ENCODE measurements at places on chromosomes 7 and 10. TPM values are rescaled to one million over a fixed set of nuclear protein-coding genes. Genes with fewer than 3 reads are reported as not detected.

The FOXI2 gene
- not detected for total RNA-seq

GRCh38 chr7:135194494-135195095 is 16.7 kb downstream of the WDR91 start:
- DNase-seq, result peak; percentile 41

GRCh38 chr10:43754569-43755260 is 106.0 kb upstream of the ZNF32 start:
- no peak for DNase-seq

DNA sequence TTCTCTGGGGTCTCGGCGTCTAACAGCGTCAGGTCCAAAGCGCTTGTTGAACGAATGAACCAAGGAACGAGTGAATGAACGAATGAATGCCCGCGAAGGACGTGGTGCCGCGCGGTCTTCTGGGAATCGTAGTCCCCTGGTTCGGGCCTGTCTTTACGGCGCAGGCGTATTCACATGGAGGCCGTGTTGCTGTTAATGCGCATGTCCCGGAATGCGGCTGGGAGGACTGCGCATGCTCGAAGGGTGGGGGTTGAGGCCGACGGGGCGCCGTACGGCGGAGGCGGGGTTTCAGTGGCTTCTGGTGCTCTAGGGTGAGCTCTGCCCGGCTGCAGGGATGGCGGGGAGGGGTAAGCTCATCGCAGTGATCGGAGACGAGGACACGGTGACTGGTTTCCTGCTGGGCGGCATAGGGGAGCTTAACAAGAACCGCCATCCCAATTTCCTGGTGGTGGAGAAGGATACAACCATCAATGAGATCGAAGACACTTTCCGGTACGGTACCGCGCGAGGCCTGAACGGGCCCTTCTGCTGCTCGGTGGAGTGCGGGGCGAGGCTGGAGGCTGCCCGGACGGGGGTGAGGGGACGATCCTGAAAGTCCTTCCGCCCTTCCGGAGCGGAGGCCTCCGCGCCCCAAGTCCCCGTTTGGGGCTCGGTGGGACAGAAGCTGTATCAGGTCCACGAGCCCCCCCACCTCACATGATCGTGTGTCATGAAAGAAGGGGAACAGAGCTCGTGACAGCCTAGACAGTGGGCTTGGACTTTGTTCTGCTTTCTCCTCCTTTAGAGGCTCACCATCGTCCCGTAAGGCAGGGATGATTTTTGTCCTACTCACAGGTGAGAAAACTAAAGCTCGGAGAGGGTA is at the start of gene ATP6V1F:
ATP6V1F (plus strand) TSS at position 286 of the 862 bp plus-strand sequence; CDS start at position 335, 49 bp downstream.
- DNase-seq, result peak; percentile 100

DNA sequence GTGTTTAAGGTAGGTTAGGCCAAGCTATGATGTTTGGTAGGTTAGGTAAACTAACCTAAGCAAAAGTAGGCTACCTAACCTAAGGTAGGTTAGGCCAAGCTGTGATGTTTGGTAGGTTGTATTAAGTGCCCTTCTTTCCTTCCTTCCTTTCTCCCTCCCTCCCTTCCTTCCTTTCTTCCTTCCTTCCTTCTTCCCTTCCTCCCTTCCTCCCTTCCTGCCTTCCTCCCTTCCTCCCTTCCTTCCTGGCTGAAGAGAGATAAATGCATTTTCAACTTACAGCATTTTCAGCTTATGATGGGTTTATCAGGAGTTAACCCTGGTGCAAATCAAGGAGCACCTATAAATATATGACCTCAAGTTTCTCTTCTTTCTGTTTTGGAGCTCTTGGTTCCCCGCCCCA is 56.2 kb downstream of the SND1 start:
- no peak for DNase-seq

DNA sequence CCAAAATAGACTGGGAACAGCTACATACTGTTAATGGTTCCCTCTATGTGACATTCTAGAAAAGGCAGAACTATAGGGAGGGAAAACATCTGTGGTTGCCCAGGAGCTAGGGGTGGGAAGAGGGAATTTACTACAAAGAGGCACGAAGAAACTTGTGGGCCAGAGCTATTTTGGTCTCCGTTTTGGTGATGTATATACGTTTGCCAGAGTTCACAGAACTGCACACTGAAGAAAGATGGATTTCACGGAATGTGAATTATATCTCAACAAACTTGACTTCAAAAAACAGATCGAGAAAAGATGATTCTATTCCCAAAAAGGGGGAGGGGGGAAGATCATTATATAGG is 386 bp upstream of the AS3MT start:
- no peak for DNase-seq
